ENCODE measurements at places on chromosomes 1 and 21.
A peak's percentile ranks its signal among the peaks of the same experiment; 100 is the strongest.

DNA sequence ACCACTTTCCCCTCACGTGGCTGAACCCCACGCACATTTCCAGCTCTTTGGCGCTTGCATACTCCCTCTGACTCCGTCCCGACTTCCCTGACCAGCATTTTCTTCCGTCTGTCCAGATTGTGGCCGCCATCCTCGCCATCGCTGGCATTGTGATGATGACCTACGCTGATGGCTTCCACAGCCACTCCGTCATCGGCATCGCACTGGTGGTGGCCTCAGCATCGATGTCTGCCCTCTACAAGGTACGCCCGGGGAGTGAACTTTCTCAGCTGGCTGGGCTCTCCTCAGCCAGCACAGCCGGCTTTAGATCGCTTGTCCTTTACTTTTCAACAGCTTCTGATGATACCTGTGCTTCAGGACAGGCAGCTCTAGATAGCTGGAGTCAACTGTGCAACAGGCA lies 56.8 kb upstream of the COA6 start:
- DNase-seq: no peak

- no peak for DNase-seq
Measured at GRCh38 chr1:1115136-1115785, 628 bp downstream of the C1orf159 start.

DNA sequence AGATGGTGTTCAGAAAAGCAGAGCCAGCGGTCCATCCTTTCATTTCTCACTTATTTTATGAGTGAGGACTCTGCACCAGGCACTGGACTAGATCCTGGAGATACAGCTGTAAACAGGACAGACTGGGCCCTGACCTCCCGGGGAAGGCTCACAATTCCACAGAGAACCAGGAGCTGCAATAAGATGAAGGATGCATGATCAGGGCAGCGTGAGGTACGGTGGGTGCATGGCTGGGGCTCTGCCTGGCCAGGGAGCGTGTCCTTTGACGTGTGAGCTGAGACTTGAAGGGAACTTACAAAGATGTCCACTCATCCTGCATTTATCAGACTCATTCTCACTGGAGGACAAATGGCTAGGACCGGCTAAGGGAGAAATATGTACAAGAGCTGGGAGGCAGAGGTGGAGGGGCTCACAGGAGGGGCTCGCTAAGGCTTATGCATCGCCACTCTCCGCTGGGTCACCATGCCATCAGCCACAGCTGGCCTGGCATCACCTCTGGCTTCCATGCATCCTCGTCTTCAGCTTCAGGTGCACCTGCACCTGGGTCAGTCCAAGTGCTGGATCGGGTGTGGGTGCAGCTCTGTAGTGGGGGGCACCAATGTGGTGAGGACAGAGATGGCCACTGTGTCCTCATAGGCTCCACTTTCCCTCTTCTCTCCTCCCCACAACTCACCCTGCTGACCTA lies 213.9 kb downstream of the TOMM20 start:
- no peak for DNase-seq

DNA sequence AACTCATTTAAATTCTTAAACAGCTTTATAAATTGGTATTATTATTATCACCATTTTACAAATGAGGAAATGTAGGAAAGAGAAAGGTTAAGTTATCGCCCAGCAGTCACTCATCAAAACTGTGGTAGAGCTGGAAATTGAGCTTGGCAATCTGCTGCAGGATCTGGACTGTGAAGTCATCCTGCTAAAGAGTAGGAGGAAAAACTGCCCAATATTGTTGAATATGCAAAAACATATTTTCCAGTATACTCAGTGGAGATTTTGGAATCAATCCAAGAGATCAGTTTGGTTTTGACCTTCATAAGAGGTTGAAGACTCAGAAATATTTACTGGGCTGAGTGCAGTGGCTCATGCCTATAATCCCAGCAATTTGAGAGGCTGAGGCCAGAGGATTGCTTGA lies 16.9 kb upstream of the RC3H1 start:
- no peak for DNase-seq

GRCh38 chr1:168421399-168422004 lies 122.3 kb downstream of the XCL2 start:
- no peak for DNase-seq

GRCh38 chr1:27594564-27595510 lies 9.1 kb downstream of the AHDC1 start:
- DNase-seq: no peak

DNA sequence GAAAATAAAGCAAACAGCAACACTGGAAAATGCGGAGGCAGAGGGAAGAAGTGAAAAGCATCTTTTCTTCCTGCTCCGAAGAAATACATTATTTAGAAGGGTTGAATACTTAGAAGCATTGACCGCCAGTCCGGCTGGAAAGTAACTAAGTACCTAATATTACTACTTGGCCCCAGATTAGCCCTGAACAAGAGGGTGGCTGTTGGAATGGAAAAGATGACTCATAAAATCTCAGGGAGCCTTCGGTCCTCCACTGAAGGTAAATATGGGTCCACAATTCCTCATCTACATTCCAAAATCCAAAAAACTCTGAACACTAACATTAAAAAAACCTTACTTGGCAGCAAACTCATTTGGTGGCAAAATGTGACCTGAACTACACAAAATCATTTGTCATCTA lies 40.1 kb downstream of the BCAR3 start:
- DNase-seq: no peak

- peak; percentile 78 for DNase-seq
Measured at GRCh38 chr1:185439727-185440415, 122.8 kb upstream of the IVNS1ABP start.

DNA sequence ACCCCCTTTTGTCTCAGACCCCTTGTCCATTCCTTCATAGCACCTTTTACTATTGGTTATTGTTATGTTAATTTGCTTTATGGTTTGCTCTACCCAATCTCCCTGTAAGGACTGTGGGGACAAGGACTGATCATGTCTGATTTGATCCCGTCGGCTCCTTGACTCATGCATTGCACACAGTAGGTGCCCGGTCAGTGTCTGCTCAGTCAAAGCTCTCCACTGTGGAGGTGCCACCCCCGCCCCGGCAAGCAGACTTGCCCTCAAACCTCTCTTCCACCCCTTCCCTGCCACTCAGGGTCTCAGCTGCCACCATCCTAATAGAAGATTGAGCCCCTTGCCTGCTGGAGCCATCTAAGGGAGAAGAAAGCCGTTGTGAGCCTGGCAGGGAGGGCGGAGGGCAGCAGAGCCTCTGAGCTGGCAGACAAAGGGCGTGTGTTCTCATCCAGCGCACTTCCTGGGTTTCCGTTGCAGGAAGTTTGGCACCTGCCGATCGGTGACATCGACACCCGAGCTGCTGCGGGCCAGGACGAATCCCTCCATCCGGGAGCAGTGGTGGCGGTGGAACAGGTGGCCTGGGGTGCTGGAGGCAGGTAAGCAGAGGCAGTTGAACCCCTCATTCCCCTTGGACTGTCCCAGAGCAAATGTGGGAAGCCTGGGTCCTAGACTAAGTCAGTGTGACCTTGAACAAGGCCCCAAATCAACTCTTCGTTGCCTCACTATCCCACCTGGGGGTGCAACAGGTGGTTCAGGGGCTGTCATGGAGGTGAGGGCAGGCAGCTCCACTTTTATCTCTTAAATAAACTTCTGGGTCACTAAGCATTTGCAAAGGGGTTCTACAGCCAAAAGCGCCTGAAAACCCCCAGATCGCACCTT lies 2.2 kb upstream of the FBLIM1 start:
- no peak for DNase-seq

DNA sequence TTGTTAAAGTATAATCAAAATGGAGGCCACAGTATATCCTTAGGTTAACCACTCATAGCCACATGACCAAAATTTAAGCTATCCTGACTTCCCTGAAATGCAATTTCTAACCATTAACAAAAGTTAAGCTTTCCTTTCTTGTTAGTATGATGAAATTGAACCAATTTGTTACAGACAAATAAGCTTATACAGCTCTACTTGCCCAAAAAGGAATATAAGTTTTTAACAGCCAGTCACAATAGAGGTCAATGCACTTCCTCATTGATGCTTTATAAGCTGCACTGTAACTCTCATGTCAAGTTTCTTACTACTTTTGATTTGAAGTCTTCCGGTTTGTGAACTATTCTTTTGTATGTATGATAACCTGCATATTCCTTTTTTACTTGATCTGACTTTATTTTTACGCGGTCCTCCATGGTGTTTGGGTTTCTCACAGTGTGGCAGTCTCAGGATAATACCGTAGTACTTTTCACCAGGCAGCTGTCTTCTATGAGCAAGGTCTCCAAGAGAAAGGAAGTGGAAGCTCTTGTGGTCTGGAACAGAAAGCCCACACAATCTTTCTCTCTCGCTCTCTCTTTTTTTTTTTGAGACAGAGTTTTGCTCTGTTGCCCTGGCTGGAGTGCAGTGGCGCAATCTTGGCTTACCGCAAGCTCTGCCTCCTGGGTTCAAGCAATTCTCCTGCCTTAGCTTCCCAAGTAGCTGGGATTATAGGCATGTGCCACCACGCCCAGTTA lies 331.6 kb downstream of the SRGAP2C start:
- DNase-seq: no peak

DNA sequence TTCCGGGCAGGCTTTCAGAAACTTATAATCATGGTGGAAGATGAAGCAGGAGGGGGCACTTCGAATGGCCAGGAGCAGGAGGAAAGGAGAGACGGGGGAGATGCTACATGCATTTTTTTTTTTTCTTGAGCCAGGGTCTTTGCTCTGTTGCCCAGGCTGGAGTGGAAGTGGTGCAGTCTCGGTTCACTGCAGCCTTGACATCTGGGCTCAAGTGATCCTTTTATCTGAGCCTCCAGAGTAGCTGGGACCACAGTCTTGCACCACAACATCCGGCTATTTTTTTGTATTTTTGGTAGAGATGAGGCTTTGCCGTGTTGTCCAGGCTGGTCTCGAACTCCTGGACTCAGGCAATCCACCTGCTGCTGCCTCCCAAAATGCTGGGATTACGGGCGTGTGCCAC lies 61.6 kb downstream of the SELENOF start:
- DNase-seq: no peak

- DNase-seq: peak; percentile 82
Measured at GRCh38 chr1:36400825-36401601, 3.3 kb upstream of the LSM10 start.

GRCh38 chr1:244680667-244681066 lies 27.7 kb downstream of the DESI2 start:
- peak; percentile 46 for DNase-seq

GRCh38 chr1:231319080-231319479 lies 18.6 kb downstream of the EXOC8 start:
- DNase-seq: no peak

- no peak for DNase-seq
Measured at GRCh38 chr1:203381151-203381751, 30.3 kb upstream of the FMOD start.

DNA sequence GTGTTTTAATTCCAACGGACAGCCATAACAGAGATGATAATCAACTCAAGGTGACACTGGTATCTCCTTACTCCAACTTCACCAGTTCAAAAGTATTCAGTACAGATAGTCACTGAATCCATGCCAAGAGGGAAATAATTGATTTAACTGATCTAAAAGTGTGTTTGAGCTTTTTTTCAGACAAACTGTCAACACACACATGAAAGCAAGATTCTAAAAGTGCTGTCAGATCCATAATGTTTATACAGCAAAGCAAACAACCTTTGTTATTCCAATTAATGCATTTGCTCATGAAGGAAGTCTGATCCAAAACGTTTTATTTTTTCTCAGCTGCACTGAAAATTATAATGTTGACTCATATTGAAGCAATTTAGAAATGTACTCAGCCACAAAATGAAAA lies 5.9 kb upstream of the PRKAA2 start:
- no peak for DNase-seq

- DNase-seq: no peak
Measured at GRCh38 chr21:38256599-38257302, at the start of gene KCNJ15. TSS of gene KCNJ15 (plus strand) at chr21:38256991. CDS start at chr21:38299262, 42,271 bp downstream.

GRCh38 chr1:155964193-155964592 lies 14.2 kb downstream of the ARHGEF2 start:
- DNase-seq: no peak

DNA sequence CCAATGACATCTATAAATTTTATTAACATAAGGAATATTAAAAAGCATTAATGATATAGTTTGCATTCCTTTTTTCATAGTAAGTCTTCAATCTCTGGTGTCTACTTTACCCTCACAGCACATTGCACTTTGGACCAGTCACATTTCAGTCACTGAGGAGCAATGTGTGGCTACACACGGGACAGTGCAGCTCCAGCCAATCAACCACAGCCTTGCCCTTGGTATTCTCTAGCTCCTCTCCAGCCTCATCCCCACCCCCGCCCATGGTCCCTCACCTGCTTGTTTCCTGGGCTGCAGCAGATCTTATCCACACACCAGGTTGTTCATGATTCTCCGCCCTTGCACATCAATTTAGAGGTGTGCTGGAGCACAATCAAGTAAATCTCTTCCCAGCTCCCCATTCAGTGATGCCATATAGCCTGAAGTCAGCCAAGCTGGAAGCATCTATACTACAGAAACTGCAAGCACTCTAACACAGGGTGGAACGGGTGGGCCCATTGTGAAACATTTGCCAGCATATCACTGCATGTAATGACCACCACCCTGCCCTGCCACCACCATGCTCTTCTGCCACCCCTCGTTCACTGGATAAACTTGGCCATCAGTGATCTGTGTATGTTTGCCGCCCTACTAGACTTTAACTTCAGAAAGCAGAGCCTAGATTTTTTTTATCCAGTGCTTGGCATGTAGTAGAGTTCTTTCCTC lies 93.0 kb upstream of the SLC44A3 start:
- no peak for DNase-seq

- no peak for DNase-seq
Measured at GRCh38 chr21:15795533-15795932, 65.8 kb downstream of the USP25 start.

DNA sequence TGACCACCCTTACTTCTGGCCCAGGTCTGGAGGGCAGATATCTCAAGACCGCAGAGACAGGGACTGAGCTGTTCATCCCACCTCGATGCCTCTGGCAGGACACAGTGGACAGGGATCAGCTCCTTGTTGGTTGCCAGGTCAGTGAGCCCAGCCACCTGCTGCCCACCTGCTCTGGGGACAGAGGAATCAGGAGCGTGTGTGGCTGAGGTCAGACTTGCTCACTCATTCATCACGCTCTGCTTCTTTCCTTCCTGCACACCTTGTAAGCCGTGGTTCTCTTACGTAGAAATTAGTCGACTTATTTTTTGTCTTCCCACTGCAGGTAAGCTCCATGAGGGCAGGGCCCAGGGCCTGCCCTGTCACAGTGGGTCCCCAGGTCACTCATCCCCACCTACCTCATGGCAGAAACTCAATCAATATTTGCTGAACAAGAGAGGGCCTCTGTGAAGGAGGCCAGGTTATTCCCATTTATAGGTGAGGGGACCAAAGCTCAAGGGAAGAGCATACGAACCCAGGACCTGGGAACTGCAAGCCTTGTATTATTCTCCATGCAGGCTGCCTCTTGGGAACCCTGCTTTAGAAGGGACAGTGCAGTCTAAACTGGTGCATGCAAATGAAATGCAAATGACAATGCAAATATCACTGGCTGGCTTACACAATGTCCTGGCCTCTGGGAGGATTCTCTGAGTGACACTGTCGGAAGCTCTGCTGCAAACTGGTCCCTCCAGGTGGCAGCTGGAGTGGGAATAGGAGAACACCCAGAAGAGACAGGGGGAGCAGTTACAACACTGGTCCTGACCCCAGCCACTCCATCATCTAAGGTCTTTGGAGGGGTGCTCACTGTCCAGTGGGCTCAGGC lies 58.4 kb upstream of the PAX7 start:
- DNase-seq: no peak

Measured in fibroblast of gingiva (primary cell).